ENCODE measurements at places on chromosomes 3 and 15.

DNA sequence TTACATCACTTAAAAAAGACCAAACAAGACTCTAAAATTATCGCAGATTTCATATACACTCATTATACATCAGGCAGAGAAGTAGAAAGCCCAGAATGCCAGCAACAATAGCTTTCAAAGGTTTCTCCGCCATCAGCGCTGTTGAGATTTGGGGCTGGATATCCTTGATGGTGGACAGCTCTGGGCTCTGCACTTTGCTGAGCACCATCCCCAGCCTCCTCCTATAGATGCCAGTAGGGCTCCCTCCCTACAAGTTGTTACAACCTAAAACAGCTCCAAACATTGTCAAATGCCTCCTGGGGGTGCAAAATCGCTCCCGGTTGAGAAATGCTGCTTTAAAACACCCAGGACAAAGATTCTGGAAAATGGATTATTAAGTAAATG is 73.5 kb downstream of the ATP10A start:
- no peak for DNase-seq

DNA sequence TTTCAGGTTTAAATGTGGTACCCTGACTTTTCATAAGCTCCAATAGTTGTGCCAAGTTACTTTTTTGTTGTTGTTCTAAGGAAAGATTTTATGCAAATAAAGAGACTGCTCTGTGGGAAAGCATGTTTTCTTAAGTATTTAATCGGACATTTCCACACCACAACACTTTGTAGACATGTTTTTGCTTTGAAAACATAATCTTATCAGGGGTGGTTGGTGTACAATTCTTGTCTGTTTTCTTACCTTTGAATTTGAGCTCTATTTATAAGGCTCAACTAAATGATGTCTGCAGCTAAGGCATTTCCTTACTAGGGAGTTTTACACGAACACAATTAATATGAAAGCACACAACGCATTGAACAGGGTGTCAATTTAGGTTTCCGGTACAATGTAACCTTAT is 81.5 kb upstream of the CDIN1 start:
- DNase-seq: no peak

- no peak for DNase-seq
These were observed 172.6 kb upstream of the LRRC3B start for GRCh38 chr3:26449996-26450395.

DNA sequence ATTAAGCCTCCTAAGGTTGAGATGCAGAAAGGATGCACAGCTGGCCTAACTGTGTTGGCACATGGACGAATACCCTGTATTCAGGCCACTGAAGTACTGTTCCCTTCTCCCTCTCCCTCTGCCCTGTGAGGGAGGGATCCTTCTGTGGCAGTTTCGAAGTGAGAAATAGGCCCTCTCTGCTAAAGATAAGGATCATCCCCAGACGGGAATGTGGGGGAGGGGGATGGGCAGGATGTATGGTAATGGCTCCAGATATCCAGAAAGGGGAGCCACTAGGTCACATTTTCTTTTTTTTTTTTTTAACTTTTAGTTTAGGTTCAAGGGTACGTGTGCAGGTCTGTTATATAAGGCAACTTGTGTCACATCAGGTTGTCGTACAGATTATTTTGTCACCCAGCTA is 463.1 kb downstream of the TBL1XR1 start:
- DNase-seq: no peak

DNA sequence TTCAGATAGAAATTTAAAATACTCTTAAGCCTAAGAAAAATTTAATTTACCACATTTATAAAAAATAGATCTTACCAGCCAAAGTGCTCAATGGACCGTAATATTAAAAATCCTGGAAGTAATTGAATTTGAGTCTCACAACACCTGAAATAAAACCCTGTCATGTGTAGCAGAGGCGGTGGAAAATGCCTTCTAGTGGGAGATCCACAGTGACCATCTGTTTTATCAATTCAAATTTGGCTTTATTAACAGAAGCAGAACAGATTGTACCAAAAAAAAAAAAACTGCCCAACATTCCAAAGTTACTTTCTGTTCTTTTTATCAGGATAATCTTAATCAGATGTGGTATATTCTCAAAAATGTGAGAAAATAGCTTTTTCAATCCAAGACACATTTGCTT is 71.7 kb downstream of the DMXL2 start:
- DNase-seq: no peak

DNA sequence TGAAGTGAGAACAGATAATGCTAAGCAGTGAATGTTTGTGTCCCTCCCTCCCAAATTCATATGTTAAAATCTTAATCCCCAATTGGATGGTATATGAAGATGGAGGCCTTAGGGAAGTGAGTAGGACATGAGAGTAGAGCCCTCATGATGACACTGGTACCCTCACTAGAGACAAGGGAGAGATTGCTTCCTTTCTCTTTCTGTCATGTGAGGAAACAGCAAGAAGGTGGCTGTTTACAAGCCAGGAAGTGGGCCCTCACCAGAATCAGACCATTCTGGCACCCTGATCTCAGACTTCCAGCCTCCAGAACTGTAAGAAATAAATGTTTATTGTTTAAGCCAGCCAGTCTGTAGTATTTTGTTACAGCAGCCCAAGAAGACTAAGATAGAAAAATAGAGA is 209.5 kb downstream of the SATB1 start:
- no peak for DNase-seq

- no peak for DNase-seq
These were observed 44.6 kb upstream of the VILL start for GRCh38 chr3:37945807-37946530.

DNA sequence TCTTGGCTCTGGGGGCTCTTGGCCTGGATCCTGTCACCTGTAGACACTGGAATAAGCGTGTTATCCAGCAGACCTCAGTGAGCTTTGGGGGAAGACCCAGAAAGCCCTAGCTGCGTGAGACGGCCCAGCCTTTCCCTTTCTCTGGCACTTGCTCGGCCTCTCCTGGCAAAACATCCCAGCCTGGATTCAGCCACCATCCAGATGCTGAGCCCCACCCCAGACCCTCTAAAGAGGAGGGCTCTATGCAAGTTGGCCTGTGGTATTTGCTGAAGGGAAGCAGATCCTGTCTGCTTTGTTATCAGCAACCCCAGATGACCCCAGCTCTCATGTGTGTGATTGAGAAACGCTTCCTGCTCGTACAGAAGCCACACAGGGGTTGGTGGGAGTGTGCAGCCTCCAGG is 267.2 kb downstream of the FAM43A start:
- no peak for DNase-seq

GRCh38 chr15:25226360-25226759 is 212.5 kb downstream of the UBE3A start:
- DNase-seq: no peak

DNA sequence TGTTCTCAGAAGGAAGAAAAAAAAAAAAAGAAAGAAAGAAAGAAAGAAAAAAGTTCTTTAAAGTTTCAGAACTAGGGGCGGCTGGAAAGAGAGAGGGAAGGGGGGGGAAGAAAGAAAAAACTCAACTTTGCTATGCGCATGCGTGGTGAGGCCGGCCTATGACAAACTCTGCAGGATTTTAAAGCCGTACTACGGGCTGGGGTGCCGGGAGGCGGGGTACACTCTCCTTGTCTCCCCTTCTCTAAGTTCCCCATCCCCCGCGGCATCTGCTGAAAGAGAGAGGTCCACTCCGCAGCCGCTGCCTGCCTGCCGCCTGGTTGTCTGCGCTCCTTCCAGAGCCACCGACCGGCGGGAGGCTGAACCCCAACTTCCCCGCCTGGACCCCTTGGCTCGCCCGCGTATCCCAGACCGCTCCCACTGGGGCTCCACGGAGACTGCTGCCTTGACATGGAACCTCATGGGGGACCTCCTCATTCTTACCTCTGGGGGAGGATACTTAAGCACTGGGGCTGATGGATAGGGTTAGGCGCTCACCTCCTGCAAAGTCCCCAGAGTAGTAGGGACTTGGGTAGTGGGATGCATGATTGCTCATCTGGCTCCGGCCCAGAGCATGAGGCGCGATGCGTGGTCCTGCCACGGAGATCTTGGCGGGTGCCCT is 1.4 kb upstream of the WNT5A start:
- DNase-seq: no peak

DNA sequence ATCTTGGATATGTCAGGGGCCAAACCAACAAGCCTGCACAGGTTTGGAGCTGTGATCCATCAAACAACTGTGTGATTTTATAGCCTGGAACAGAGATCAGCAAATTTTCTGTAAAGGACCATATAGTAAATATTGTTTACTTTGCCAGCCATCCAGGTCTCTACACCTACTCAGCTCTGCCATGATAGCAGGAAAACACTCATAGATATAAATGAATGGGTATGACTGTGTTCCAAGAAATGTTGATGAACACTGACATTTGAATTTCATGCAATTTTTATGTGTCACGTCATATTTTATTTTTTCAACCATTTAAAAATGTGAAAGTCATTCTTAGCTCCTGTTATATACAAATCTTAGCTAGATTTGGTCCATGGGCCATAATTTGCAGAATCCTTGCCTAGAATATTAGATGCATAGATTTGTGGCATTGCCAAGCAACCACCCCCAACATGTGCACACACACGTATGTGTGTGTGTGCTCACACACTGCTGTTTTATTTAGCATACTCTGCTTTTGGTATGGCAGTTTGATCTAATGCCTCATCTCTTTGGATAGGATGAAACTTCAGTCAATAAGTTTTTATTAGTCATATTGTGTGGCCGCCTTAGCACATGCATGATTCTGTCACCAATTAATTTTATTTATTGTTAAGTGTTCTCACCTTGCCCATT is 6.4 kb downstream of the ATXN7 start:
- no peak for DNase-seq

GRCh38 chr3:8656240-8656639 is 11.6 kb upstream of the SSUH2 start:
- no peak for DNase-seq

- no peak for DNase-seq
These were observed 452 bp downstream of the TMEM158 start for GRCh38 chr3:45225465-45226205.

DNA sequence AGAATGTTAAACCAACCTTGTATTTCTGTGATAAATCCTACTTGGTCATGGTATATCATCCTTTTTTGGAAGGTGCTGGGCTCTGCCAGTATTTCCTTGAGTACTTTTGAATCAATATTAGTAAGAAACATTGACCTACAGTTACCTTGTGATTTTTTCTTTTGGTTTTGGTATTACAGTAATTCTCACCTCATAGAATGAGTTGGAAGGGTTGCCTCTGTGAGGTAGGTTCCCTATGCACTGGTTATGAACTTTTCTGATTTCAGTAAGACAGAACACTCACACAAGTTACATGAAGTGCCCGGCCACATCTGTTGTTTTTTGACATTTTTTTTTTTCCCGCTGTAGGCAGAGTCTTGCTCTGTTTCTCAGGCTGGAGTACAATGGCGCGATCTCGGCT is 20.0 kb downstream of the PCCB start:
- DNase-seq: no peak

DNA sequence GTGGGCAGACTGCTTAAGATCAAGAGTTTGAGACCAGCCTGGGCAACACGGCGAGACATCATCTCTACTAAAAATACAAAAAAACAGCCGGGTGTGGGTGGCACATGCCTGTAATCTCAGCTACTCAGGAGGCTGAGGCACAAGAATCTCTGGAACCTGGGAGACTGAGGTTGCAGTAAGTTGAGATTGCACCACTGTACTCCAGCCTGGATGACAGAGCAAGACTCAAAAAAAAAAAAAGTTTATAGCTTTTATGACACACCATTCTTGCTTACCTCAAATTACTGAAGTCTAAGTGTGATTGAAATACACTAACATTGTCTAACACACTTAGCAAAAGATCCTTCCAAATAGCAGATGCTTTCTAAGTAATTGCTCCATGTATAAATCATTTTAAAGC is 207.6 kb downstream of the STAG1 start:
- DNase-seq: no peak

DNA sequence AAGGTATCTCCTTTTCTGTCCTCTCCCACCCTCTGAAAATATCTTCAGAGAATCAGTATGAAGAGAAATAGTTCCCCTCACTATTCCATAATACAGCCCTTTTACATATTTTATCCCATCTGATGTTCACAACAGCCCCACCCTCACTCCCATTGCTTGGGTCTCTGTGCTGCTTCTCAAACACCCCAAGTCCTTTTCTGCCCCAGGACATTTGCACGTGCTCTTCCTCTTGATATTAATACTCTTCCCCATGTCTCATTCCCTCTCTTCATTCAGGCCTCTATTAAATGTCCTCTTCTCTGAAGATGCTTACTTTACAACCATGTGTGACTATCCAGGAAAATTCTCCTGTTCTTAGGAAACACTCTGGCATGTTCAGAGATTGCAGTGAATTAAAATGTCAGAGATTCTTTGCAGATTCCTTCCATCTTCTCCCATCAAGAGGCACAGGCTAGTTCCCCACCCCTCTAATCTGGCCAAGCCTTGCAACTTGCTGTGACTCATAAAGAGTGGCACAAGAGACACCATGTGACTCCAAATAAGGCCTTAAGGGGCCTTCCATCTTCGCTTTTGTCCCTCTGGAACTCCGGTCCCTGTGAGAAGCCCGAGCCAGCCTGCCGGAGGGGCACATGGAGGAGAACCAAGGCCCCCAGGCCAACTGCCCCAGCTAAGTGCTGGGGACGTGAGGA is 128.5 kb downstream of the CHSY1 start:
- no peak for DNase-seq

DNA sequence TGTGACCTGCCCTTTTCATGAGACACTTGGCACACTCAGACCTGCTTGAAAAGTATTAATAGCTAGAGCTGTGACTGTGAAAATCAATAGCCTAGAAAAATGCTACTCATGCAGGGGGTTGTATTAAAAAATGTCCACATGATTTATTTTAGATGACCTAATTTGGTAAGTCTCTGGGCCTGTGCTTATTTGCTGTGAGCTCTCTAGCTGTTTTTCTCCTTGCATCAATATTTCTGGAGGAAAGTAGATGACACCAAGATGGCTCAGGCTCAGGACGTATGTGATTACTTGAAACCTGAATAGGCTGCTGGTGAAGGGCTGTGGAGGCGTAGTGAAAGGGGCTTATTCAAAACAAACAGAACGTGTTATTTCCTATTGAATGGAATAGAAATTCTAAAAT is 29.5 kb downstream of the KCNAB1 start:
- DNase-seq: no peak

DNA sequence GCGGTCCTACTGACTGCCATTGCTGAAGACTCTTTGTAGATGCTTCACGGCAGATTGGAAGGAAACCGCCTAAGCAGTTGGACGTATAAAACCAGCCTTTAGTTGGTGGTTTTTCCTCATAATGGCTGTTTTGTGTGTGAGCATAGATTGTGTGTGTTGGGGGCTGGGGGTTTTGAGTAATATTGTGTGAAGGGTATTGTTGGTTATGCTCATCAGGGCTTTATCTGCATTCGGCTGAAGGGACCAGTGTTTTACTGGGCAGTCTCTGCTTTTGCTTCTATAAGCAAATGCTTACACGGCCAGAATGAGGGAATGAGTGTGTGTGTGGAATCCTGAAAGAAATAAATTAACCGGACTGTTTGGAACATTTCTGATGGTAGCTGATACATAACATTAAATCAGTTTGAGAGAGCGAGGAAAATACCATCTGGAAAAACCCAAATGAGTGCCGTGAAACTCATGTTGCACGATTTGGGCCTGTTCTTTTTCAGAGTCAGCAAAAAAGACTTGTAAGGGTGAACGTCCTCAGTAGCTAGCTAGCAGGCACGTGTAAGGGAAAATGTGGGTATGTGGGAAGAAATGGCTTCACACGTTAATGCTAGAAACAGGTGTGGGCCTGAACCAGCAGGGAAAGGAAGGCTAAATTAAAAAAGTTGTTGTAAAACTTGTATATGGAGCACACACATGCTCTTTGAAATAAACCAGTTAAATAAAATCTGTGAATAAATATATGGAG is 1.9 kb downstream of the MITF start:
- DNase-seq: no peak

- no peak for DNase-seq
These were observed 238.5 kb upstream of the ZNF385D start for GRCh38 chr3:21989341-21990042.

GRCh38 chr3:25653322-25653721 is 11.4 kb downstream of the TOP2B start:
- DNase-seq: no peak
